ENCODE measurements at places on chromosomes 16 and 17. TPM values are rescaled to one million over a fixed set of nuclear protein-coding genes. Genes with fewer than 3 reads are reported as not detected.

Gene CCL1
- polyA plus RNA-seq, result not detected

Gene CCL4
- polyA plus RNA-seq, result 0.79 TPM

Gene KRTAP4-6
- 1.6 TPM for polyA plus RNA-seq

Gene ALDH3A2
- 13.5 TPM for polyA plus RNA-seq

Gene TRAP1
- 54.4 TPM for polyA plus RNA-seq

Gene NMT1
- 29.2 TPM for polyA plus RNA-seq

Gene XAF1
- 22.2 TPM for polyA plus RNA-seq

Gene KRTAP3-2
- polyA plus RNA-seq, result not detected

Gene TBC1D3D
- not detected for polyA plus RNA-seq

DNA sequence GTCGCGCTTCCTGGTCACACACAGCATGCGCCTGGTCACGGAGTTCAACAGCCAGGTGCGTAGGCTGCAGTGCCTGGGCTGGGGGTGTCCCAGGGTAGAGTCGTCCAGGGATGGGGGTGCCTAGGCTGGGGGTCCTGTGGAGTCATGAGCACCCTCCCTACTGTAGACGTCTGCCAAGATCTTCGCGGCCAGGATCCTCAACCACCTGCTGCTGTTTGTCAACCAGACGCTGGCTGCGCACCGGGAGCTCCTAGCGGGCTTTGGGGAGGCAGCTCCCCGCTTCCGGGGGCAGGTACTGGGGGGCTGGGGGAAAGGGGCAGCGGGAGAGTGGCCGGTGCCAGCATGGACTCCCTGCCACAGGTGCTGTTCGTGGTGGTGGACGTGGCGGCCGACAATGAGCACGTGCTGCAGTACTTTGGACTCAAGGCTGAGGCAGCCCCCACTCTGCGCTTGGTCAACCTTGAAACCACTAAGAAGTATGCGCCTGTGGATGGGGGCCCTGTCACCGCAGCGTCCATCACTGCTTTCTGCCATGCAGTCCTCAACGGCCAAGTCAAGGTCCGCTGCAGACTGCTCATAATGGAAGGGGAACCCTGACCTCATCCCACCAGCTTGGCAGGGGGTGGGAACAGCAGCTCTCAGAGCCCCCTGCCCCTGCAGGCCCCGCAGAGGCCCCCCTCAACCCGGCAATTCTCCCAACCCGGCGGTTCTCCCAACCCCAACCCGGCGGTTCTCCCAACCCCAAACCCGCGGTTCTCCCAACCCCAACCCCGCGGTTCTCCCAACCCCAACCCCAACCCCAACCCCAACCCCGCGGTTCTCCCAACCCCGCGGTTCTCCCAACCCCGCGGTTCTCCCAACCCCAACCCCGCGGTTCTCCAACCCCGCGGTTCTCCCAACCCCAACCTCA, 2.4 kb downstream of the PDIA2 start:
- no peak overlapping the region for H3K27ac ChIP-seq
- H3K27me3 ChIP-seq, result no peaks in the 10 kb centered on the region
- no peak overlapping the region for H3K4me3 ChIP-seq
- peaks cover 3% of the 10 kb centered on the region for H3K4me1 ChIP-seq

DNA sequence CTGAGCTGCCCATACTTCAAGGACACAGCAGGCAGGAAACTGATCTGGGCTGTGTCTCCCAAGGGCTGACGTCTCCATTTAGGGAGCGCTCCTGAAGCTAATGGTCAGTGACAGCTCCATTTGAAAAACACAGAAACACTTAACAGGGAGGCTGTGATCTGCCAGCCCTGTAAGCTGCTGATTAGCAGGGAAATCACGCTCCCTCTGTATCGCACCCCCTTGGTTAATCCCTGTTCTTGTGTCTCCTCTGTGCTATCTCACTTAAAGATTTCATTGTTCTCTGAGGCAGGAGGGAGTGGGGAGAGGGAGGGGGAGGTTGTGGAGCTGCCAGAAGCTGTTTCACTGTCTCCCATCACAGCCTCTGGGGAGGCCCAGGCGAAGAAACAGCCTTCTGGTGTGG, 47.4 kb upstream of the CACNG3 start:
- H3K36me3 ChIP-seq, result peaks cover 49% of the 10 kb centered on the region
- H3K27ac ChIP-seq, result peak overlapping the region; percentile 34
- peaks cover 22% of the 10 kb centered on the region for H3K4me1 ChIP-seq
- no peak overlapping the region for H3K4me3 ChIP-seq

DNA sequence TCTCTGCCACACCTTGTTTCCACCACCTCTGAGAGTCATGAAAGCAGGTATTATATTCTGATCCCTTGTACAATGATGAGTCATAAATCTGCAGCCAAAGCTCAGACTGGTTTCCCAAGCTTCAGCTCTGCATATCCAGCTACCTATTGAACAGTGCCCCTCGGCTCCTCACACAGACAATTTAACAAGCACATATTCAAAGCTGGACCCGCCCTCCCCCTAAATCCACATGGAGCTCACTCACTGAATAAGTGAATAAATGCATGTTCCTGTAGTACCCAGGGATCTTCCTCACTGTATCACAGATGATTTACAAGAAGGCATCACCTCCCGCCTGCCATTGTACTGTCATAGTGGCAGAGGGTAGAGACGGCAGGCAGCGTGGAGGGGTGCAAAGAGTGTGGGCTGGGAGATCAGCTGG, 516.4 kb downstream of the GRIN2A start:
- no peaks in the 10 kb centered on the region for H3K36me3 ChIP-seq
- H3K27me3 ChIP-seq, result peaks cover 10% of the 10 kb centered on the region
- H3K27ac ChIP-seq, result no peak overlapping the region
- DNase-seq, result no peak
- no peaks in the 10 kb centered on the region for H3K4me1 ChIP-seq

GRCh38 chr17:15397620-15398019, 56.2 kb upstream of the TEKT3 start:
- peaks cover 9% of the 10 kb centered on the region for H3K27me3 ChIP-seq
- no peak overlapping the region for H3K27ac ChIP-seq
- DNase-seq, result no peak
- no peaks in the 10 kb centered on the region for H3K4me1 ChIP-seq

DNA sequence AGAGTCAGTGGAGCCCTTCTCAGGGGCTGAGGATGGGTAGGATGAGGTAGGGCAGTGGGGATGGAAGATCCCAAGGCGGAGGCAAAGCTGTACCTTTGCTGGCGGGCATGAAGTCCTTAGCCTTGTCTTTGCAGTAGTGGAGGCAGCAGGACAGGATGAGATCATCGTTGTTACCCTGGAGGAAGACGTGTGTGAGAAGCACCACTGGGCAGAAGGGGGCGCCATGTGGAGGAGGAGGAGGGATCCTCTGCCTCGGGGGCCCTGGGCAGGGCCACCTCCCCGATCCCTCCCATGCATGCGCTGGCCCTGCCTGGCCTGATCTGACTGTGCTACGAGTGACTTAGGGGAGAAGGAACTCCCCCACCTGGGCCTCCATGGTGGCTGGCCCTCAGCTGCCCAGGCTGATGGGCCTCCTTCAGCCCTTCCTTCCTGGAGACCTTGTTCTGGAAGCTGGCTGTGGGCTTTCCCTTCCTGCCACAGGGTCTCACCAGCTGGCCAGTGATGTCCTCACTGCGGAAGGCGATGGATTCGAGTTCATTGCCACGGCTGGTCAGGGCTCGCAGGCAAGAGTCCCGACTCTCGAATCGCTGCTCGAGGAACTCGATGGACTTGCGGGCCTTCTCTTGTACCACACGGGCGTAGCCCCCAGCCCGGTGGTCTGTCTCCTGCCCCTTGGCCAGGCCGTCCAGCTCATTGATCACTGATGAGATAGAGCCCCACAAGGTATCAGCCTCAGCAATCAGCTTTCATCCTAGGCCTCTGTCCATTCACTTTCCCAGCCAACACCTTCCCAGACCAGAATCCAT, 10.3 kb downstream of the HIC1 start:
- H3K4me1 ChIP-seq, result peaks cover 21% of the 10 kb centered on the region
- peak overlapping the region; percentile 56 for H3K4me3 ChIP-seq
- no peak for DNase-seq
- peaks cover 3% of the 10 kb centered on the region for H3K27me3 ChIP-seq
- H3K27ac ChIP-seq, result peak overlapping the region; percentile 88
- peaks cover 24% of the 10 kb centered on the region for H3K36me3 ChIP-seq

DNA sequence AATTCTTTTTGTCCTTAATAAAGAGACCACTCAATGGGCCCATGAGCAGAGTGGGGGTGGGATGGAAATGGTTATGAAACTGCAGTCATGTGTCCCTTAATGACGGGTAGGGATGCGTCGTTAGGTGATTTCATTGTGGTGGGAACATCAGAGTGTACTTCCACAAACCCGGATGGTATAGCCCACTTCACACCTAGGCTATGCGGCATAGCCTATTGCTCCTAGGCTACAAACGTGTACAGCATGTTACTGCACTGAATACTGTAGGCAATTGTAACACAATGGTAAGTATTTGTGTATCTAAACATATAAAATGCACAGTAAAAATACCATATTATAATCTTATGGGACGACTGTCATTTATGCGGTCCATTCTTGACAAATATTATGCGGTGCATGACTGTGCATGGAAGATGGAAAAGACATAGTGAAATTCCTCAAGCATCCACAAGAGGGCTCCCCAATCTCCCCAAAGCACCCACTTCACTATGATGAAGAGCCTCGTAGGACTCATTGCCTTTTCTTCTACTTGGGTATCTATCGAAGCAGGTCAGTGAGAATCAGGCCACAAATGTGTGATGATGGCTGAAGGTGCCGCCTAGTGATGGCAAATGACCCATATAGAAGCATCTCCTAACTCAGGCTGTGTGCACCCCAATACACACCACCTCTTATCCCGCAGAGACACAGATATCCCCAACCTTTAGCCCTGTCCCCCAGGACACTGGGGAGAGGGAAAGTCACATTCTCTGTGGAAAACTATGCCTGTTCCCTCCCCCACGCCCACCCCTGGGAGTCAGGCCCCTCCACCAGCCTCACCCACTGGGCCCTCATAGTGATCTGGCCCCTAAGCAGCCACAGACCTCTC, 43.5 kb downstream of the TBX21 start:
- peaks cover 12% of the 10 kb centered on the region for H3K36me3 ChIP-seq
- H3K4me1 ChIP-seq, result no peaks in the 10 kb centered on the region
- H3K4me3 ChIP-seq, result no peak overlapping the region
- H3K27ac ChIP-seq, result no peak overlapping the region

- no peak overlapping the region for H3K27ac ChIP-seq
- DNase-seq, result no peak
- no peaks in the 10 kb centered on the region for H3K27me3 ChIP-seq
- no peak overlapping the region for H3K4me3 ChIP-seq
- H3K36me3 ChIP-seq, result no peaks in the 10 kb centered on the region
Measured at GRCh38 chr16:51193879-51194278, 42.8 kb upstream of the SALL1 start.

- H3K4me3 ChIP-seq, result peak overlapping the region; percentile 60
- peaks cover 13% of the 10 kb centered on the region for H3K4me1 ChIP-seq
- no peak for DNase-seq
- no peaks in the 10 kb centered on the region for H3K36me3 ChIP-seq
- H3K27me3 ChIP-seq, result peaks cover 68% of the 10 kb centered on the region
Measured at GRCh38 chr16:86496262-86496928, 13.9 kb upstream of the FOXF1 start.

DNA sequence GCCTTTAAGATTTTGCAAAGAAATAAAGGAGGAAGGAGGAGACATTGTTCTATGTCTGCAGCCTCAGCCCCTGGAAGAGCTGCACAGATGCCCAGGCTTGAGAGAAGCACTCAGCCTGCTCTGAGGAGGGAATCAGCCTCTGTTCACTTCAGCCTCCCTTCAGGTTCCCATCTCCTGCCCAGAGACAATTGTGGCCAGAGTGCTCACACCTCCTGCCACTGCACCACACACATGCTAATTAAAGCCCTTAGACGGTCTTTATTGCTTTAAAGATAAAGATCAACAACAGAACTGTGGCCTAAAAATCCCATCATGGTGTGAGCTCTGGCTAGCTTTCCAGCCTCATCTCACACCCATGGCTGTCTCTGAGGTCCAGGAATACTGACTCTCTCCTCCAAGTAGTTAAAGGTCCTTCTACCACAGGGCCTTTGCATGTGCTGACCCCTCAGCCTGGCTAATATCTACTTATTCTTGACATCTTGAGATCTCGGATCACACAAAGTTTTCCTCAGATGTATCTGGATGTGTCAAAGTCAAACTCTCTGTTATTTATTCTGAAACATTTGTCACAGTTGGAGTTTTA, 33.8 kb downstream of the CHD9NB start:
- peaks cover 28% of the 10 kb centered on the region for H3K27me3 ChIP-seq
- H3K4me3 ChIP-seq, result no peak overlapping the region
- H3K4me1 ChIP-seq, result no peaks in the 10 kb centered on the region
- H3K27ac ChIP-seq, result no peak overlapping the region

DNA sequence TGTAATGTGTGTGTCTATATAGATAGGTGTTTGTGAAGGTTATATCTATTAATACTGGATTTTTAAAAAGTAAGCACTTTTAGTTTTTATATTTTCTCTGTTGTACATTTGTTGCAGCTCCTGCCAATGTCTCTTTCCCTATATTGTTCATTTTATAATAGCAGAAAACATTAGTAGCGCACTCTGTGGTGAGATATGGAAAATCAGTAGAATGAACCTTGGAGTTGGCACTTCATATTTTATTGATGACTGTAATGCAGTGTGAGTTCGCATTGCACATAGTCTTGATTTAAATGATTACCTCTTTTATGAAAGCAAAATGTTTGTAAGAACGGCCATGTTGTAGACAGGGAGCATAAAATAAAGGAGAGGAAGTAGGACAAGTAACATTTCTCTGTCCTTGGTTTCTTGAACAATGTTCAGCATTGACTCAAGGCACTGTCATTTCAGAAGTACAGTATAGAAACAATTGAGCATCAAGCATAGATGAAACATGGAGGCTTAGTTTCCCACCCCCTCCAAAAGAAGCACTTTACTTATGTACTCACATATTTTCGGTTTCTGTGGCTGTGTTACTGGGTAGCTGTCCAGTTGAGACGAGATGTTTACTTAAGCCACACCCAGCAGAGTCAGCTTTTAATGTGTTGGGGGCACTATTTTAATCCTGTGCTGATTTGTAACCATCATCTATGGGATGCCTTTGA, 74.0 kb downstream of the TANC2 start:
- H3K4me1 ChIP-seq, result peaks cover 13% of the 10 kb centered on the region
- DNase-seq, result no peak
- H3K27ac ChIP-seq, result no peak overlapping the region
- no peaks in the 10 kb centered on the region for H3K36me3 ChIP-seq
- H3K4me3 ChIP-seq, result no peak overlapping the region
- H3K27me3 ChIP-seq, result no peaks in the 10 kb centered on the region

DNA sequence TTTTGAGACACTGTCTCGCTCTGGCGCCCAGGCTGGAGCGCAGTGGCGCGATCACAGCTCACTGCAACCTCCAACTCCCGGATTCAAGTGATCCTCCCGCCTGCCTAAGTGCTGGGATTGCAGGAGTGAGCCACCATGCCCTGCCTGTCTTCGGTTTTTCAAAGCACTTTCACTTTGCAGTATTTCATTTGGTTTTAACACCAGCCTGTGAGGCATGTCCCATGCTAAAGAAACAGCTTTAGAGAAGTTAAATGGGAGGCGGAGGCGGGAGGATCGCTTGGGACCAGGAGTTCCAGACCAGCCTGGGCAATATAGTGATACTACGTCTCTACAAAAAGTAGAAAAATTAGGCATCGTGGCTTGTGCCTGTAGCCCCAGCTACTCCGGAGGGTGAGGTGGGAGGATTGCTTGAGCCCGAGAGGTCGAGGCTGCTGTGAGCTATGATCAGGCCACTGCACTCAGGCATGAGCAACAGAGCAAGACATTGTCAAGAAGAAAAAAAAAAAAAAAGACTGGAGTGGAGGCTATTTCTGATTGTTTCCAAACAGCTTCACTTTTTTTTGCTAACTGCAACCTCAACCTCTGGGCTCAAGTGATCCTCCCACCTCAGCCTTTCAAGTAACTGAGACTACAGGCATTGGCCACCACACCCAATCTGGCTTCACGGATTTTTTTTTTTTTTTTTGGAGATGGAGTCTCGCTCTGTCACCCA, 1.3 kb downstream of the METTL23 start:
- peaks cover 33% of the 10 kb centered on the region for H3K4me1 ChIP-seq
- H3K27ac ChIP-seq, result peak overlapping the region; percentile 100
- H3K4me3 ChIP-seq, result peak overlapping the region; percentile 97
- H3K36me3 ChIP-seq, result no peaks in the 10 kb centered on the region
- peak; percentile 33 for DNase-seq

GRCh38 chr16:30692396-30693064, 6.4 kb upstream of the SRCAP start:
- peaks cover 12% of the 10 kb centered on the region for H3K4me1 ChIP-seq
- no peaks in the 10 kb centered on the region for H3K36me3 ChIP-seq
